ENCODE measurements at places on chromosomes 16 and 17.

GRCh38 chr17:82297280-82297713 is 20.1 kb downstream of the CD7 start:
- peak; percentile 67 for DNase-seq

DNA sequence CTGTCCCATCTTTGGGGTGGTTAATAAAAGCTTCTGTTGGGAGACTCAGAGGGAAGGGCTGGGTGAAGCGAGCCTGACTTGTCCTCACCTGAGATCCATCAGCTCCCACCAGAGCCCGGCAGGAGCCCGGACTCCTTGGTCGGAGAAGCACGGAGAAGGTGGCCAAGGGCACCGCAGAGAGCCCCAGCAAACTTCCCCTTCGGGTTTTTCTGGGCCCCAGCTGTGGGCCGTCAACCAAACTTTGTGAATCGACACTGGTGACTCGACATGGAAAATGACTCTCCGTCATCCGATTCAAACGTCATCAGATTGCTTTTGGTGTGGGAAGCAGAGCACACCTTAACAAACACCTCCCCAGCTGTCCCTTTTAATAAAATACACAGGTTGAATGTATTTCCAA is 21.4 kb downstream of the ENPP7 start:
- no peak for DNase-seq

DNA sequence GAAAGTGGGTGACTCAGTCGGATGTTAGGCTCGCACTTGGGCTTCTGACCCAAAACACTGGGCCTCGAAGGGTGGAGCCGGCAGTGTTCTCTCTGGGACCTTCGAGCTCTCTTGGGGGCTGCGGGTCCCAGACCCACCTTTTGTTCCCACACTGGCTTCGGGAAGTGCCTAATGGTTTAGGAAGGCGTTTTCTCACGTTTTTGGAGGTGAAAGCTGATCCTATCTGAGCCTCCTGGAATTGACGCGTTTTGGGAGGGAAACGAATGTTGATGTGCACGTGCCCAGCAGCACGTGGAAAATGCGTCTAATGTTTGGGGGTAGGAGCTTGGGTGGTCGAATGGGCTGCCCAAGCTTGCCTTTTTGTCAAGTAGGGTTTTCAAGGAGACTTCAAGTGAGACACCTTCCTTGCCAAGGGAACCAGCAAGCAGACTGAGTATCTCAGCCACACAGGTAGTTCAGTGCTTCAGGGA is 666 bp downstream of the HGS start:
- no peak for DNase-seq

GRCh38 chr17:56499799-56500388 is 93.6 kb upstream of the NOG start:
- DNase-seq: no peak

DNA sequence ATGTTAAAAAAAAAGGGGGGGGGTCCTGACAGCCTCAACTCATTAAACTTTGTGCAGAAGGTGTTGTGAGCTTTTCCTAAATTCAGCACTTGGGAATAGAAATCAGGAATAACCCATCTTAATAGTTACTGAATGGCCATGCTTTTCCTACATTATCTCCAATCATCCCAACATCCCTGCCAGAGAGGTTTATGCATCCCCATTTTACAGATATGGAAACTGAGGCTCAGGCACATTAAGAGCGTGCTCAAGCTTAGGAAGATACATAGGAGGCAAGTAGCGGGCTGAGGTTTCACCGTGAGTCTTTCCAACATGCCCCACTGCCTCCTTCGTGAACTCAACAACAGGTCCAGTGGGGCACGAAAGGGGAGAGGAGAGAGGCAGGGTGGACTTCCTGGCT is 78.4 kb downstream of the C17orf67 start:
- DNase-seq: no peak

- no peak for DNase-seq
Measured at GRCh38 chr17:58764373-58764772, 8.7 kb downstream of the PPM1E start.

- DNase-seq: peak; percentile 100
Measured at GRCh38 chr17:81394921-81395599, at the start of gene BAHCC1. Gene BAHCC1 (plus strand): TSS chr17:81395457. CDS start chr17:81399740, 4,283 bp downstream.

DNA sequence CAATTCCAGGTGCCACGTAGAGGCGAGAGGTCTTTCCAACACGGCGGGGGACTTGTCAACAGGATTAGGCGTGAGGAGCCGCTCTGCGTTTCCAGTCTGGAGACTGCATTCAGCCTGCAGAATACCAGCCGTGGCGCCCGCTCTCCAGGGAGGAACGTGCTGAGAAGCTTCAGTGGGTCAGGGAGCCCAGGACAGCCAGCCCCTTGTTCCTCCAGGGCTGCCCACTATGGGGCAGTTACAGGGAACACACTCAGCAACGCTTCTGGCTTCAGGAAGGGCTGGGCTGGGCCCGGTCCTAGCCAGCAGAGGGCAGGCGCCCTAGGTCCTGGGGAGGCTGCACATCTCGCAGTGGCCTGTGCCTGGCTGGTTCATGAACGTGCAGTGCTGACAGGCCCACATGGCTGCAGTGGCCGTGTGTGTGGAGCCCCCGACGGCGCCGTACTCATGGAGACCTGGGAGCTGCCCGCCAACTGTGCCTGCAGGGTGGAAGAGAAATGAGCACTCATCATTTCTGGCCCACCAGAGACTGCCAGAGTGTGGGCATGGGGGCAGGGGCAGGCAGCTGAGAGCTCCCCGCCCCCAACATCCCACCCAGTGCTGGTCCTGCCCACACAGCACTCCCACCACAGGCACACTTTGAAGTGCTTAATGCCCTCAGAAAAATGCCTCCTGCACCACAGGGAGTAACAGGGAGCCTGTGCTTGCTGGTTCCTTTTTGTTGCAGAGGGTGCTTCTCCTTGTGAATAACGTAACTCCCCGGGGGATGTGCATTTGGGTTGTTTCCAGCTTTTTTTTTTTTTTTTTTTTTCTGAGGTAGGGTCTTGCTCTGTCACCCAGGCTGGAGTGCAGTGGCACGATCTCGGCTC is 7.0 kb upstream of the FAAP100 start:
- DNase-seq: peak; percentile 47

DNA sequence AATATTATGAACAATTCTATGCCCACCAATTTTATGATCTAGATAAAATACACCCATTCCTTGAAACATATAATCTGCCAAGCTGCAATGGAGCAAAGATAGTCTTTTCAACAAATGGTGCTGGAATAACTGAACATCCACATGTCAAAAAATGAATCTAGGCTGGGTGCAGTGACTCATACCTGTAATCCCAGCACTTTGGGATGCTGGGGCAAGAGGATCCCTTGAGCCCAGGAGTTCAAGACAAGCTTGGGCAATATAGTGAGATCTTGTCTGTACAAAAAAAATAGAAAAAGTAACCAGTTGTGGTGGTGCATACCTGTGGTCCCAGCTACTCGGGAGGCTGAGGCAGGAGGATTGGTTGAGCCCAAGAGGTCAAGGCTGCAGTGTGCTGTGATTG is 92.5 kb downstream of the N4BP1 start:
- DNase-seq: no peak

- no peak for DNase-seq
Measured at GRCh38 chr16:87380881-87381280, 2.7 kb downstream of the FBXO31 start.

GRCh38 chr16:86681031-86681756 is 102.8 kb downstream of the FOXL1 start:
- peak; percentile 39 for DNase-seq

DNA sequence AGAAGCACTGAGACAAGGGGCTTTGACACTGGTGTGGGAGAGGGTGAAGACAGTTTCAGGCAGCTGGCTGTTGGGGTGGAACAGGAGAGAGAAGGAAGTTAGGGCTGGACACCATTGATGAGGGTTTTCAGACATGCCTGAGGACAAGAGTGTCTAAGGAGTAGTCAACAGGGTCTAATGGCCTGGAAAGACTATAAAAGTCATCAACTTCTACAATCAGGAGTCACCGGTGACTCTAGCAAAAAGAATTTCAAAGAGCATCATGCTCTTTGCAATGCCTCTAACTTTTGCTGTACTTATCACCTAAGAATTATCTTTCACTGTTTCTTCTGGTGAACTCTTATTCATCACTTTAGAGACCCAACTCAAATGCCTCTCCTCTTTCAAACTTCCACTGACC is 213.9 kb downstream of the C16orf78 start:
- DNase-seq: no peak

- DNase-seq: no peak
Measured at GRCh38 chr16:18979936-18980335, 3.8 kb upstream of the TMC7 start.

- DNase-seq: no peak
Measured at GRCh38 chr16:89506791-89507191, 1.4 kb upstream of the SPG7 start.

- DNase-seq: no peak
Measured at GRCh38 chr17:34556384-34556783, 23.0 kb upstream of the TMEM132E start.

DNA sequence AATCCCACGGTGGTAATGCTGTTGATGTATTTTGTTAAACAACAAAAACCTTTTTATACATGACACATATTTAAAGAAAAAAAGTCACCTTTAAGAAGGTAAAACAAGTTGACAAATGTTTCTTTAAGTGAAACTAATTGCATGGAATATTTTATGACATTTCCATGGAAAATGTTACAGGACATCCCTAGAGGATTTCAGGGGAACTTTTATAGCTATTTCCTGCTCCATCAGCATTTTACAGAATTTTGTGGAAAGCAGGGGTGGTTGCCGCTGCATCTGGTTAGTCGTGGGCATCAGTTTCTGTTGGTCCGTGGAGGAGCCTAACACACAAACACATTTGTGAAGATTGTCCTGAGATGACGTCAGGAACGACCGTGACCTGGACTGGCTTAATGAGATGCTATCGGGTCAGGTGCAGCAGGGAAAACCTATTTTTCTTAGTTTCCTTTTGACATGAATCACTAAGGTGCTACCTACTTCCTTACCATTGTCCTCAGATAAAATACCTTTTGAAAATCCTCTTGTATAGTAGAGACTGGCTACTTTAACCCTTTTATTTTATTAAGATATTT is 305.1 kb downstream of the MAP2K6 start:
- DNase-seq: no peak

GRCh38 chr16:83925957-83926725 is 26.9 kb upstream of the OSGIN1 start:
- no peak for DNase-seq

DNA sequence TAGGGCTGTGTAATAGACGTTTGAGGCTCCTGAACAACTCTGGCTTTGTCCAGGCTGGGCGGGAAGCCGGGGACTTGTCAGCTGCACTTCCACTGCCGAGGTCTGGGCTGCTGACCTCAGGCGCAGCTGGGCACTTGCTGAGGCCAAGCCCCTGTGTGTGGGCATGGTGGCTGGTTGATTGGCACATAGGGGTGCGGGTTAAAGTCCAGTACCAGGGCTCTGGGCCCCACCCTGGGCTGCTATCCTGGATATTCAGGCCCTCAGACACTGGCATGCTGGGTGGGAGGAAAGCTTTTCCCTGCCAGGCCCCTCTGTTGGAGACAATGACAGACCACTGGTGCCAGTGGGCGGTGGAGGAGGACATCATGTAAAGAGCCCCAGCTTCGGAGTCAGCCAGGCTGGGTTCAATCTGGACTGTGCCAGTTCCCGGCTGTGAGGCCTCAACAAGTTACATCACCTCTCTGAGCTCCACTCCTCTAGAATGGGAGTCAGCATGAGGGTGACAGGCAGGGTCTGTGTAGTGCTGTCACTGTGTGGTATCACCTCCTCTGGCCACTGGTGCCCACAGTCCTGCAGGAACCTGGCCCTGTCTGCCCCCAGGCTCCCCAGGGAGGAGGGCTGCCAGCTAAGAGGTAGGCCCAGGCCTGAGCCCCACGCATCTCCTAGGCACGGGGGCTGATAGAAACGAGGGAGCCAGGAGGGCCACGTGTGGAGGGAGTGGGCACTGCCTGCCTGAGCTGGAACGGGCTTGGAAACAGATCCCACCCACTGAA is 42.5 kb downstream of the PSME3IP1 start:
- no peak for DNase-seq

DNA sequence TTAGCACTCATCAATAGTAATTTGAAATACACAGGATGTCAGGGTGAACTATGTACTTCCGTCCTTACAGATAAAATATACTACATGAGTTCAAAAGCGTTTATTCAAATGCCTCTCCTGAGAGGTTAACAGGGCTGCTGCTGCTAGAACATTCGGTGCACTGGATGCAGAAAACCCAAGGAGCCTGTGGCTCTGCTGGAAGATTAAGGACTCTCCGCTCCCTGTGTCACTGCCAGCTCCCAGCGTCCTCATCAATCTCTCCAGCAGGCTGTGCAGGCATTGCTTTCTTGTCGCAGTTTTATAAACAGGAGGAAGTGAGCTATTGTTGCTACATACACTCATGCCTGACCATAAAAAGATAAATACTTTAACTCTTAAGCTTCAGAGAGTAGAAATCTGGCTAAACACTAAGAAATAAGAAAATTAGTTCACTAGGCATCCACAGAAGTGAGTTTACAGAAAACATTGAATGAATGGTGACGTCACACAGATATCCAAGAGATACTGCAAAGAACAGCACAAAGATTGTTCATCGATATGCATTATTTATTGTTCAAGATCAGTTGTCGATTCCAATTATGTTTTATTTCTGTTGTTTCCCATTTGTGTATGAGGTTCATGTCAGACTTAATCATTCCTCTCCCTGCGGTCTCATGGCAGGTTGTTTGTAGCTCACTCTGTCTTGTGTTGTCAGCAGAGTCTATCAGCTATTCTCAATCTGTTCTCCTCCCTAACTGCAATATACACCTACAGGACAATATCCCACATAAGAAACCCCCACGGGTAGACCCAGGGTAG is 127.9 kb upstream of the MON1B start:
- DNase-seq: no peak

DNA sequence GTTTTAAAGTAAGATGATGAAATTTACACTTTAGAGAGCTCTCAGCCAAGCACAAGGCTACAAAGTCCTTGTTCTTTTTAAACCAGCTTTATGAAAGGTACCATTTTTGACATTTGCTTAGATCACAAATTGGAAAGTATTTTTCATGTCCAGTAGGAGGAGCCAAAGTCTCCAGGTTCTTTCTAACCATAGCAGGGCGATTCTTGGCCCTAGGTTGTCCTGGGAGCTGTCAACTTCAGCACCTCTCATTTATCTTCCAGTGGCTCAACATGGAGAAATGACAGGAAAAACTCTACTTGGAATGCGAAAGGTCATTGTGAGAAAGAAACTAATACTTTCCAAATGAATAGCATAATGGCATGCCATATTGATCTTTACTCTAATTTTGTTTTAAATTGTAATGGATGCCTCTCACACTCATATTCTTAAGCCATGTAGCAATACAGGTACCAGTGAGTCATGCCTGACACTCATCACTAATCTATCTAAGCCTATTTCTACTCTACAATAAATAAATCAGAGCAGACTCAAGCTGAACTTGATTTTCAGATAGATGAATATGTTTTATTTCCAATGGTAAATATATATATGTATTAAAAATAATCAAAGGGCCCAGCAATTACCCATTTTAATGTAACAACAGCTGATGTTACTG is 919.1 kb upstream of the EEF2KMT start:
- no peak for DNase-seq

DNA sequence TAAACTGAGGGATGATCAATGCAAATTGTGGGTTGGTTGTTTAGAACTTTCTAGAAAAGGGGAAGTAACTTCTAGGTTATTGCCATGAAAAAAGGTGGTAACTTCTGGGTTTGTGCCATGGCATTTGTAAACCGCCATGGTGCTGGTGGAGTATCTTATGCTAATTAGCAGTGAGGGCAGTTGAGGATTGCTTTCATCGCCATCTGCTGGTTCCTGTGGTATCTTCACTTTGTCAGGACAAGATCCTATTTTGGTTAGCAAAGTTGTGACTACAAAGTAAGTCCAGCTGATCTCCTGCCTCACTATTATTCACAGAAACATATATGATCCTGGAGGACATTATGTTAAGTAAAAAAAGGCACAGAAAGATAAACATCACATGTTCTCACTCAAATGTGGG is 1332.3 kb downstream of the CDH11 start:
- DNase-seq: no peak

- no peak for DNase-seq
Measured at GRCh38 chr17:62929320-62929719, 36.7 kb upstream of the TANC2 start.

Data from heart right ventricle (tissue), 16 donors.